ENCODE measurements at places on chromosomes 2 and 18.

DNA sequence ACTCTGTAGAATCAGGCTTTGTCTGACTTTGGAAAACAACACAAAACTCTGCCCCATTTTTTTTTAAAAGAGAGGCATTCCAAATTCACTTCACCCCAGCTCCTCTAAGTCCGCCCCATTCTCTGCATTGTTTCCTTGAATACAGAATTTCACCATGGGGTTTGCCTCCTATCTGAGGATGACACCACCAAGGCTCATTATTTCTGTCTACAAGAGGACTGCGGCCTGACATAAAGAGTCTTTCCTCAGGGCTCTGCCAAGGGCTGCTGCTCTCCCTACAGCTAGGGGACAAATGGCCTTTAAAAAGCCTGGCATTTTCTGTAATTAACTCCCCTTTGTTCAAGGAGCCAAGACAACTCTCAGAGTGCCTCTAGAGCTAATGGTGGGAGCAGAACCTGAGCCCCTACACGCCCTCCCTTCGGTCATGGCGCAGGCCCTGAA is 4.6 kb downstream of the CHST10 start:
- no peak for DNase-seq

DNA sequence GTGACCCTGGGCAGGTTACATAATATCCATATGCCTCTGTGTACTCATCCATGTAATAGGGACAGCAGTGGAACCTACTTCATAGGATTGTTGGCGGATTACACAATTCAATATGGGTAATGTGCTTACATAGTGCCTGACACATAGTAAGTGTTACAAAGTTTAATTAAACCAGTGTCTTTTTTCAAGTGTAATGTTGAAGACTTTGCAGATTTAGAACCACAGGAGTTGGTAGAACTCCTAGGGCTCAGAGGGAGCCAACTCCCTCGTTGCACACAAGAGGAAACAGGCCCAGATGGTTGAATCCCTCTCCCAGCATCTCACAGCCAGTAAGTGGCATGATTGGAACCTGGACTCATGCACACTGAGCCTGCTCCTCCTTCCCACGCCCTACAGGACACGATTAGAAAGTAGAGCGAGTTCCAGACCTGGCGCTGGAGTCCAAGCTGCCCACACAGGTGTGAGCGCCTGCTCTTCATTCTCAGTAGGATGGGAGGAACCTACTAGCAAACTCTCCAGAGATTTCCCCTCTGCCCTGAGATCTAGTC is 97.8 kb downstream of the VSNL1 start:
- DNase-seq = no peak

GRCh38 chr2:208638059-208638458 is 231.5 kb downstream of the PTH2R start:
- no peak for DNase-seq

GRCh38 chr2:176415937-176416499 is 146.8 kb downstream of the MTX2 start:
- DNase-seq = no peak

- DNase-seq = no peak
These were observed 244.3 kb downstream of the GLI2 start for GRCh38 chr2:120979921-120980320.

GRCh38 chr2:233210843-233211547 is 40.5 kb upstream of the ATG16L1 start:
- DNase-seq = peak; percentile 89

DNA sequence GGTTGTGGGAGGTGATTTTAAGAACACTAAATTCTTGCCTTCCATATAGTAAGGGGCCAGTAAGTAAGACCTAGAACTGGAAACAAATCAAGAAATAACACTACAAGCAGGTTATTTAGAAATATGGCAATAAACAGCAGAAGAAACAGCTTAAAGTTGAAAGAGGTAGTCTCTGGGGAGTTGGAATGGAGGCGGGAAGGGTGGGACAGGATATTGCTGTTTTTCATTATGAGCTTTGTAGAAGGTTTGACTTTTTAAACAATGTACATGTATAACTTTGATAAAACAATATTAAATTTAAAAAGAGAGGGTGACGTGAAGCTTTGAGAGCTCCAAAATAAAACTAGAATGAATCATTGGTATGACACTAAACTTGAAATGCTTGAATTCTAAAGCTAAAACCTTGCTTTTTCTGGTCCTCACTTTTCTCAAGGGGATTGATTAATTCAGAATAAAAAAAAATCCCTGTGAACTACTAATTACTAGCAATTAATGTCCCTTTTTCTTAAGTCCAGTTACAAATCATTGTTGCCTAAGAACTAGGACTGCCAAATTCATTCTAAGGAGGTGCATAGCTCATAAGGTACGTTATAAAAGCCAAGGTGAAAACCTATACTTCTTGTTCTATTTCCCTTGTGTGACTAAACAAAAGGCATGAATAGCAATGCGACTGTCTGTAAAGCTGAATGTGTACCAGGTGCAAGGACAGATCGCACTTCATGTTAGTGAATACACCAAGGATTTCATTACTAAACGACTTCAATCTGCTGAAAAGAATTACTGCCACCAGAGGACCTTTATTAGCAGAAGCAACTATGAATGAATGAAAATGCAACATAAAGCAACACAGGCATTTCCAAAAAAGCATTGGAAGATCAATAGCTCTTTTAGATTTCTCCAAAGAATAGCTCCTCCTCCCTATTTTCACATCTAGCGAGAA is 177.5 kb downstream of the RBM43 start:
- DNase-seq = no peak

DNA sequence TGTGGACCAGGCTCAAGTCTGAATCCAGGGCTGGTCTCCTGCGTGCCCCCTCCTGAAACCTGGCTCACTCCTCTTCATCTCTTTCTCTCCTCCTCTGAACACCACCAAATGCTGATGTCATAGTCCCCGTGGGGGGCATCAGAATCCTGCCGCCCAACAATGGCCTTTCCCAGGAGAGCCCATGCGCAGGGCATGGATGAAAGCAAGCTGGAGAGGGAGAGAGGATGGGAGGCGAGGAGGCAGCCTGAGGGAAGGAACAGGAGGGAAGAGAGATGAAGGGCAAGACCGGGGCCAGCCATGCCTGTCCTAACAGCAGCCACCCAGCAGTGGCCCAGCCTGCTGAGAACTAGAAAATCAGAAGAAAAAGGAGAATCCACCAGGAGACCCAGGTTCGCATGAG is 22.3 kb upstream of the LPIN1 start:
- DNase-seq = no peak

DNA sequence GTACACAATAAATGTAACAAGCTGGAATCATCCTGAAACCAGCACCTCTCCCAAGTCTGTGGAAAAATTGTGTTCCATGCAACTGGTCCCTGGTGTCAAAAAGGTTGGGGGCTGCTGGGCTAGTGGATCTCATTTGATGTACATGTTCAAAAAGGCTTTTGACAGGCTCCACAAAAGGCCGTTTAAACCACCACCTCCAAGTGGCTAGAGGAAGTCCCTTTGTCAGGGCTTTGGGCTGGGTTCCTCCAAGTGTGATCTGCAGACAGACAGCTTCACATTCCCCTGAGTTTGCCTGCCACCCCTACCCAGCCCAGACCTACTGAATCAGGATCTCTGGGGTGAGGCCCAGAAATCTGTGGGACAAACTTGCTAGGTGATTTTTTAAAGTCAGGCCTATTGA is 84.7 kb downstream of the TGFA start:
- no peak for DNase-seq

DNA sequence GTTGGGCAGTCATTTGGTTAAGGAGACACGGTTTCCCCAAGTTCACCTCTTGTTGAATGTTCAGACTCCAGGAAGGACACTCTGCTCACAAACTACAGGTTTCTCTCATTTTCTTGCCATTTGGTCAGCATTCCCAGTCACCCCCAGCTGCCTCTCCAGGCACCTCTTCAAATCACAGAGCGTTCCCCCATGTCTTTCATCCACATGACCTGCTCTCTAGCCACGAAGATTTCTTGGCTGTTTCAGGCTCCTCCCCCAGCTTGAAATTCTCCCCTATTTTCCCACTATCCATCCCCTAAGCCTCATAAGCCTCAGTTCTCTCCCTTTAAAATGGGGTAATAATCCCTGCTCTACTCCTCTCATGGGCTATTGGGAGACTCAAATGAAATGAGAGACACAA is 89.1 kb upstream of the RTN4 start:
- DNase-seq = no peak

- no peak for DNase-seq
These were observed 134.2 kb downstream of the DYSF start for GRCh38 chr2:71587509-71588073.

DNA sequence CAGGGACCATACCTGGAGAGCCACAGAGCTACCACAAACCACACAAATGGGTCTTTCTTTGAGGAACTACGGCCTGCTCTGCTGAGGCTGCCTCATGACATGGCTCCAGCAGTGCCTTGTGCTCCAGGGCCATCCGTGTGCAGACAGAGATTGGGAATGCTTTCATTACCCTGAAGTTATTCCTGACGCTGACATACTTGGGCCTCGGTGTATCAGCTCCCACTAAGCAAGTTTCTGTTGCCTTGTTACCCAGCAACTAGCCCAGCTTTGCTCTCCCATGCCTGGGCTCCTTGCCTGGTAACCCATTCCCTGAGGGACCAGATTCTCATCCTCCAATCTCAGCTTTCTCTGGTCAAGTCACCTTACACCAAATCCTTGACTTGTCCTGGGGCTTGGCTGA is 80.3 kb upstream of the FZD7 start:
- no peak for DNase-seq

GRCh38 chr2:23692263-23692662 is 234.7 kb downstream of the ATAD2B start:
- no peak for DNase-seq

DNA sequence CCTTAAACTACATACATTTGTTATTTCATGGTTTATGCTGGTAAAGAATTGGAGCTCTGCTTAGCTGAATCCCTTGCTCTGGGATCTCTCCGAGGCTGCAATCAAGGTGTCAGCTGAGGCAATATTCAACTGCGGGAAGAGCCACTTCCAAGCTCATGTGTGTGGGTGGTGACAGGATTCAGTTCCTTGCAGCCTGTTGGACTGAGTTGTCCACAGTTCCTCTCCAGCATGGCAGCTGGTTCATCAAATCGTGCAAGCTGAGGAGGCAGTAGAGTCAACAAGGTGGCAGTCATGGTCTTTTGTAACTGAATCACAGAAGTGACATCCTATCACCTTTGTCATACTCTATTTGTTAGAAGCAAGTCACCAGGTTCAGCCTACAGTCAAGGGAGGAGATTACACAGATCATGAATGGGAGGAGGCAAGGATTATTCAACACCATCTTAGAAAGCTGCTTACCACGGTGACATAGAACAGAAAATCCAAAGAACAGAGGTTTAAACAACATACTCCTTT is 56.9 kb downstream of the CTIF start:
- DNase-seq = no peak

- no peak for DNase-seq
These were observed 90.3 kb upstream of the PHLPP1 start for GRCh38 chr18:62625019-62625418.

DNA sequence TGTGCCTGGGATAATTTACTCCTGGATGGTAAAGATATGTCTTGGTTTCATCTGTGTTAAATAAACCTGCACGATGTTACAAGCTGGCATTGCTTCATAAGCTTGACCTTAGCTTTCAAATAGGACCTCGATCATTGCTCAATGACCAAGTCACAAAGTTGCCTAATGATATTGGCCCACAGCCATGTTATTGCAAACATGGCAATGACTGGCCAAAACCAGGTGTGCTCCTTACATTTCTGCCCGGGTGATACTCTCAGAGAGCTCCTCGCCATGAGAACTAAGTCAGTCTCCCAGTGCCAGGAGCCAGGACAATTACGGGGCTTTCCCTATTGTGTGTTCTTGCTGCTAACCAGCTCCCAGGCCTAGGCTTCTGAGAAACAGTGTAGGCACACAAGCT is 72.5 kb upstream of the CYP1B1 start:
- DNase-seq = peak; percentile 91

DNA sequence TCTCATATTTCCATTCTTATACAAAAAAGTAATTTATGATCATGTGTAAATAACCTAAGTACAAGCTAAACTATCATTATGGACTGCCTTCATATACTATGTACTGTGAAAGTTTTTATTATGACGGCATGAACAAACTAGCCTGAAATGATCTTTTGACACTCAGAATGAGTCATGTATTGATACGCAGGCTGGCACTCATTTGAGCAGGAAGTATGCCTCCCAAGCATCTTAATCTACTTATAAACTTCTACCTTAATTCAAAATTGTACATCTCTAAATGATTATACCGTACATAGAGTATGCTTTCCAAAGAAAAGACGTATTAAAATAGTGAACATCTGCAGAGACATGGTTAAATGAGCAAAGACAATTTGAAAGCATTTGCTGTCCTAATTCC is 207.1 kb upstream of the SPOPL start:
- DNase-seq = no peak

GRCh38 chr2:201433394-201433995 is 17.8 kb downstream of the TRAK2 start:
- peak; percentile 11 for DNase-seq

DNA sequence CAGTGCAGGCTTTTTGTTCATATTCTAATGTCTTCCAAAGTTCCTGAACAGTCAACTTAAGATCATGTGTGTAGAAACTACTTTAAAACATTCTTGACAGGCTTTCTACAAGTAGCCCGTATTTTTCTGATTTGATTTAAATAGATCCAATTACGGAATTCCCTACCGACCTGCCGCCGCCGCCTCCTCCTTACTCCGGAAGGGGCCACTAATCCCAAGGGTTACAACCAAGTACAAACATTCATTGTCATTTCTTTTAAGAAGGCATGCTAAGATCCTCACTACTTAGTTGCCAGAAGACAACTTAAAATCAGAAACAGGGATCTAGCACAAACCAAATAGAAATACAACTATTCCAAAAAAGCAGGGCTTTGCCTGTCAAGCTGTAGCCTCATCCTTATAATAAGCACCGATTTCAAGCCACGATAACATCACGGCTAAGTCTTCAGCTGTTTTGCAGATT is 784 bp downstream of the WDR33 start:
- DNase-seq = peak; percentile 19

- peak; percentile 98 for DNase-seq
These were observed 165.2 kb upstream of the KLF7 start for GRCh38 chr2:207330912-207331311.

DNA sequence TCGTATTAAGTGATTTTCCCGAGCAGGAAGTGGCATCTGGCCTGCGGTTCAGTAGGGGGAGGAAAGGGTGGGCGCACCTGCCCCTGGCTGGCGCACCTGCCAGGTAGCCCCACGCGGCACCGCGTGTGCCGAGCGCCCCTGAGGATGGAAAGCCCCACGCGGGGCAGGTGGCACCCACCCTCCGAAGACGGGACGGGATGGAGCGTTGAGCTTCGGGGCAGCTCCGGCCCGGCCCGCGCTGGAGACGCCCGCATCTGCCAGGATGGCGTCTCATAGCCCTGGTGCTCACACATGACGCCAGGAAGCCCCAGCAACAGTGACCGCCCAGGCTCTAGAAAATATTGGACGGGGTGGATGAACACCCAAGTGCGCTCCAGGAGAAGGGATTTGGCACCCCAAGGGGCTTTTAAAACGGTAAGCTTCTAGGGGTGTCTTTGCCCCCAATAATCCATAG is 2.5 kb upstream of the NFATC1 start:
- DNase-seq = no peak

DNA sequence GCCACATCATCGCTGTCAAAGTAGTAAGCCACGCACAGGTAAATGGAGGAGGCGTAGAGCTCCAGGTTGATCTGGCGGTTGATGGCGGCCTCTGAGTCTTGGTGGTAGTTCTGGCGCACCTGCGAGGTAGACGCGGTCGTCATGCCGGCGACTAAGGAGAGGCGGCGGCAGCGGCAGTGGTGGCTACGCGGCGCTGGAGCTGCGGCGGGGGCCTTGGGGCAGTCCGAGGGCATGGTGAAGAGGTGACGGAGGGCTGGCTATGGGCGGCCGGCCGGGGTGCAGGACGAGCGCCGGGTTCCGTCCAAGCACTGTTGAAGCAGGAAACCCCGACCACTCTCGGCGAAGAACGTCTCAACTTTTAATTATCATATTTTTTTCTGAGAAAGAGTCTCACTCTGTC is 12.7 kb upstream of the ZNF513 start:
- no peak for DNase-seq

All from amniotic epithelial cell (primary cell).